ENCODE measurements at places on chromosomes 7 and 10.

- DNase-seq = no peak
These were observed 203.8 kb downstream of the ZMYND11 start for GRCh38 chr10:339038-339391.

DNA sequence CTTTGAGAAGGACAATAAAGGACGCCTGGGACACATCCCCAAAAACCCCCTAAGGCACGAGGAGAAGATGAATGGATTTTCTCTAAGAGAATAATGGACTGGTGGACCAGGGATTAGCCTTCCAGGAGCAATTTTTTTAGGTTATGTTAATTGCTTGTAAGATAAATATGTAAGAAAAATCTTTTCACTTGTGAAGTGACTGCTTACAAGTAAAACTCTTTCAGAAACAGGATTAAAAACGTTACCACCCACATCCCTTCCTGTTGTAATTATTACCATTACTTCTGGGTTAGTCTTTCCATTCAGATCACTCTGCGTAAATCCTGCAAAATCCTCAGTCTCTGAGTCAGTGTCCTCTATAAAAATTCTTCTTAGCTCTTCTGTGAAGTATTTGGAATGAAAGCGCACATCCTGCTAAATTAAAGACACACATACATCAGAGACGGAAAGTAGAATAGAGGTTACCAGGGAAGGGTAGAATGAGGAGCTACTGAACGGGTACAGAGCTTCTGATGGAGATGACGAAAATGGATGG lies 34.3 kb downstream of the CDCA7L start:
- no peak for DNase-seq

- DNase-seq = no peak
These were observed 569.3 kb upstream of the IGFBP3 start for GRCh38 chr7:46490406-46490805.

DNA sequence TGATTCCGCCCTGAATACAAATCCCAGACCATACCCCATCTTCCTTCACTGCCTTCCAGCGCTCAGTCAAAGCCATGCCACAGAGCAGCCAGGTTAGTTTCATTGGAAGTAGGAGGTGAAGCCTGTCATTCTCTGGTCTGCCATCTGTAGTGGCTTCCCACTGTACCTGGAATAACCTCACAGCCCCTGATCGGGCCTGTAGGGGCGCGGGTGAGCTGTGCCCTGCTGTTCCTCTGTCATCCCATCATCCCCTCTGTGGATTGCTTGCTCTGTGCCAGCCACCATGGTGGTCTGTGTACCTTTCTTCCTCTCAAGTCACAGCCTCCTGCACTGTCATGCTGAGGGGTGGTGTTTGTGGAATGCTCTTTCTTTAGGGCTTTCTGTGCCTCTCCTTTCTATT lies 155.1 kb downstream of the ZNF22 start:
- DNase-seq = no peak

GRCh38 chr10:124152139-124153022 lies 59.0 kb upstream of the CHST15 start:
- no peak for DNase-seq

DNA sequence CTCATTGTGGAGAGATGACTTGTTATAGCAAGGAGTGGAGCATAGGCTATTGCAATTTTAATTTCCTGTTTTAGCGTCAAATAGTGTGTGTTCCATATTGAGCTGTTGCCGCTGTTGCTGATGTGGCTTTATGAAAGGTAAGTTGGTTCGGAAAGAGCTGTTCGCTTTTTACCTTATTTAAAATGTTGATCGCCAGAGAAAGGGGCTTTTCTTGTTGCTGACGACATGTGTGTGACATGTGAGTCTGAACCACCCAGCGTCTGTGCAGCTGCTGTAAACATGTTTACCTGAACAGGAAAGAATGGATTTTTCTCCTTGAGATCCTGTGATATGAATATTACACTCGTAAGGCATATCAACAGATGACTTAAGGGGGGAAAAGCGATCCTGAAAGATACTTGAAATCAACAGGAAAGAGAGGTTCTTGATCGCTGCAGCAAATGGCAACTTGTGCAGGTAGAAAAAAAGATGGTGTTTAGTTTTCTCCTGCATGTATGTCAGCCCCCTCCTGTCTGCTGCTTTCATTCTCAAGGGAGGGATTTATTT lies 2.5 kb downstream of the ZEB1 start:
- peak; percentile 6 for DNase-seq

DNA sequence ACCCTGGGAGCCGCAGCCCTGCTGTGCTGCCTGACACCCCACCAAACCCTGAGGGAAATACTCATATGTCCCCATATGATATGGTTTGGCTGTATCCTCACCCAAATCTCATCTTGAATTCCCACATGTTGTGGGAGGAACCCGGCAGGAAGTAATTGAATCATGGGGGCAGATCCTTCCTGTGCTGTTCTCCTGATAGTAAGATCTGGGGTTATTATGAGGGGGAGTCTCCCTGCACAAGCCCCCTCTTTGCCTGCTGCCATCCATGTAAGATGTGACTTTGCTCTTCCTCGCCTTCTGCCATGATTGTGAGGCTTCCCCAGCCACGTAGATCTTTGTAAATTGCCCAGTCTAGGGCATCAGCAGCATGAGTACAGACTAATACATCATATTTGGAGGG lies 68.7 kb downstream of the RGS10 start:
- DNase-seq = no peak

- no peak for DNase-seq
These were observed 31.1 kb upstream of the RSBN1L start for GRCh38 chr7:77665161-77665560.

DNA sequence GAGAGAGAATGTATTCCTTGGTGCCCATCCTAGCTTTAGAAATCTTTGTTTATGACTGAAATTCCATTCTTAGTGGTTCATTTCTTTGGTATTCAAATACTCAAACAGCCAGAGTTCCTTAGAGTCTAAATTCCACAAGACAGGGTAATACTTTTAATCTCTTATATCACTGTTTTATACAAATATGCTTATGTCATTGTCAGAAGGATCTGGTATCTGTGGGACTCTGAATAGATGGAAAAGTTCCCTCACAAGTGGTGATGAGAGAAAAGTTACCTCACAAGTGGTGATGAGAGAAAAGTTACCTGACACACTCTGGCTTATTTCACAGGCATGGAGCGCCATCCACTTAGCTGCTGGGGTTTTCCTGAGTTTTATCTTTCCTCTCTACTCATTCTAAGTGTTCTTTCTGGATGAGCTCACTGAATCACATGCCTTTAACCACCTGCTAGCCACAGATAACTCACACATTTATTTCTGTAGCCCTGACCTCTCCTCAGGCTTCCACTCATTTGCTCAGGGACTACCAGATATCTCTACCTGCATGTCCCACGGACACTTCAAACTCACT lies 784.0 kb downstream of the SUGCT start:
- DNase-seq = no peak

- no peak for DNase-seq
These were observed 59.8 kb upstream of the DNAAF5 start for GRCh38 chr7:666454-667292.

DNA sequence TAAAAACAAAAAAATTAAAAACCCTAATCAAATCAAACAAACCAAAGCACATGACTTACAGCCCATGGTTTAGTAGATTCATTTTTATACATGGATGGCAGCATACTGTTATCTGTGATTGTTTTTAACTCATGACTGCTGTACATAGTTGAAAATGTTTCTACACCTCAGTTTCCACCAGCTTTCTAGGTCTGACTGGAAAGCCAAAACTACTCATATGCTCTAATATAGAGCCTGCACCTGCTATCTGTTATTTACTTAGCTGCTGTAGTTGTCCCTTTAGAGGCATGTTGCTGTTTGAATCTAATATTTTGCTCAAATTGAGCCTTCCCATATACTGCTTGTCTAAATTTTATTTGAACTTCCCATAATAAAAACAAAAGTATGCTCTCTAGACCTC lies 289.9 kb upstream of the LRRN3 start:
- DNase-seq = no peak

- no peak for DNase-seq
These were observed 38.6 kb downstream of the TRIL start for GRCh38 chr7:28919510-28919909.

DNA sequence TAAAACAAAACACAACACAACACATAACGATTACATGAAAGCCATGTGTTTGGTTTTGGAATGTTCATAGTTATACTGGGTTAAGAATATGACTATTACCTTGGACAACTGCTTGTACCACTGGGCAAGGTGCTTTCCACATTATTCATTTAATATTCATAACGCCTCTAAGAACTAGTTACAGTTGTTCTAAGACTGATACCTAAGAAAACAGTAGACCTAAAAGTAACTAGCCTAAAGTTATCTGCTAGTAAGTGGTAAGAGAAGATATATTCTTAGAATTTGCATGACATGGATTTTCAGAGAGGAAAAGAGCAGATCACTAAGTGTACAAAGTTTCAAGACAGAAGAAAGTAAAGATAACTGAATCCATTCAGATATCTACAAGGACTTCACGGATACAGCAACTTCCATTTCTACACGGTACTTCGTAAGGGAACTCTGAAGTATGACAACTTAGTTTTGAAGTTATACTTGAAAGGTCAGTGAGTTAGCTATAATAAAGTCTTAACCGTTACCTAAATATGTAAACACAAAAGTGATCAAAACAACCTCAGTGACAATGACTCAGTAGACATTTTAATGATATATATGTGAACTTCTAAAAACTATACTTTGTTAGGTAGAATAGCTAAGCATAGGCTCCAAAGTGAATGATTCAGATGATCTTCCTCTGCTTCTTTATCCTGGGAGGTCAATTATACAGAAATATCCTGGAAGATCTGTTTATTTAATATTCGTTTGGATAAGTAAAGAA lies 65.1 kb downstream of the MINDY3 start:
- no peak for DNase-seq

DNA sequence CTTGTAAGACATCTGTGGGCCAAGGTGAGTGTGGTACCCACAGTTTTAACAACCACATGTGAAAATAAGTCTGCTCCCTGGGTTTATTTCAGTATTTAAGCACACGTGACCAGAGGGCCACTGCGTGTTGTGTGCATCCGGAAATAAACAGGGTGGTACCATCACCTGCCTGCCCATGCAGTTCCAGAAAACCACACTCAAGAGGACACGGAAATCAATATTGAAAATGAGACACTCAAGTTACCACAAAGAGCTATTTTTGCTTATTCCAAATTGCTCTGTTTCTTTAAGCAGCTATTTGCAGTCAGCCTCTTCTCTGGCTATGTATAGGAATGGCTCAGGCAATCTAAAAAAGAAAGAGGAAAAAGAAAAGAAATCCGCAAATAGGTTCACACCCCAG lies 71.8 kb upstream of the LOXL4 start:
- no peak for DNase-seq

DNA sequence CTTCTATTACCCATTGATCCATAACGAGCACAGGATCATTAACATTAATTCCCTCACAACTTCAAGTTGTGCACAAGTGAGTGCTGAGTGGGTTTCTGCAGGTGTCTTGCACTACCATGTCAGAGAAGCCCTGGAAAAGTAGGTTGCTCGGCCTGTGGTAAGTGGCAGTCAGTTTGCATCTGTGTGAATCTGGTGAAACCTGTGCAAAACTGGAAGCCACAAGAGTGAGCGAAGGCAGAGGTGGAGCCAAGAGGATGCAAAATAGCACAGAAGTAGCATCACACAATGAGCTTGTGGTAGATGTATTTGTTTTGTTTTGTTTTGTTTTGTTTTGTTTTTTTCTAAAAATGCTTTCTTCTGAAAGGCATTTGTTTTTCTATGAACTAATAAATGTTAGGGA lies 181.5 kb downstream of the THSD7A start:
- DNase-seq = no peak

DNA sequence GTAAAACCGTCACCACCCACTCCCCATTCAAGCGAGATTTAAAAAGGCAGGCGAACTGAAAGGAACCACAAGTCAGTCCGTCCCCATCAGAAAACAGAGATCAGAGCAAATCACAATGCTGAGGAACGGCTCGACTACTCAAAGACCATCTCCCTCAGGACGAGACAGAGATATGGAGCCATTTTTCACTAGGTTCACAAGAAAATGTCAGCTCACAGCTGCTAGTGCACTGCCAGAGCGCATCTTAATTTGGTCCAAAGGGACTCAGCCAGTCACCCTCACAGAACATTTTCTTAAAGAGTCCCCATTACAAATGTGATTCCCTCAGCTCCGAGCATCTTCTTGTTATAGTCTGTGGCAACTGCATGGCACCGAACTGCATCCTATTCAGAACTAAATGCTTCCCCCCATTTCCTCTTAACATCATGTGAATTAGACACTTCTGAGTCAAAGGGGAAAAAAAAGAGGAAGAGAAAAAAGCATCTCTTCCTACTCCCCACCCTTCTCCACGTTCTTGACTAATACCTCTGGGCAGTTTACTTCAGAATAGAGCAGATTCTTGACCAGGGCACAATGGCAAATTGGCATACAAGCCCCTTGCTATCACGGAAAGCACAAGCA lies 683.9 kb downstream of the MAGI2 start:
- DNase-seq = no peak

- no peak for DNase-seq
These were observed at the start of gene C10orf90 for GRCh38 chr10:126670056-126670894. C10orf90 (minus strand) TSS chr10:126670693; CDS start chr10:126670480, 213 bp downstream.

DNA sequence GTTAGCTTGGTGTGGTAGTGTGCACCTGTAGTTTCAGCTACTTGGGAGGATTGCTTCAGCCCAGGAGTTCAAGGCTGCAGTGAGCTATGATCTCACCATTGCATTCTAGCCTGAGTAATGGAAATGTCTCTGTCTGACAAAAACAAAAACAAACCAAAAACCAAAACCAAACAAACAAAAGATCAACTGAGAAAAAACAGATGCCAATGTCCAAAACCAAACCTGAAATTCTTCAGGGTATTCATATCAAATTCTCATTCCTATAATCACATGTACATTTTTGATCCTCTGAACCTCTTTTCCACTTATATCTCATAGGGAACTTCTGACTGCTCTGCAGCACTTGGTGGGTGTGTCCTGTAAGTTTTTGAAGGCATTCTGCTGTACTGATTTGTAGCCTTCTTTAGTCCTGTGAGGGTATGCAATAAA lies 87.0 kb downstream of the CDK6 start:
- no peak for DNase-seq

DNA sequence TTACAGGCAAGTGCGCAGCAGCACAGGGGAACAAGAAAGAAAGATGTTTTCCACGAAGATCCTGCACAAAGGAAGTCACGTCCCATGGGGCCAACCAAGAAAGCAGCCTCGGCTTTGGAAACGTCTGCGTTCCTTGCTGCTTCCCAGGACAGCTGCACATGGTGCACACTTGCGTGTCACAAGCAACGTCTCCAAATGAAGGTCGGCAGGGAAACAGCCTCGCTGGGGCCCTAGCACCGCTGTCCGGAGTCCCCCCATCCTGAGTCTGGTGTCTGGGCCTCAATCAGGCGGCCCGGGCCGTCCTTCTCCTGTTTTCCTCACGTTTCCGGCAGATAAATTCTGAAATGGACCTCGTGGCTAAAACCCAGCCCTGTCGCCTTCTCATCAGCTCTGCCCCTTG lies 206.2 kb downstream of the DIP2C start:
- no peak for DNase-seq

- no peak for DNase-seq
These were observed 88.7 kb upstream of the PDGFA start for GRCh38 chr7:608361-608760.

- DNase-seq = no peak
These were observed 117.4 kb downstream of the HECW1 start for GRCh38 chr7:43229801-43230200.

Data from activated CD4-positive, alpha-beta T cell treated with anti-CD3 and anti-CD28 coated beads for 48 hours (primary cell).